ENCODE measurements at places on chromosomes 12 and 14.

GRCh38 chr12:2306012-2306411, 253.2 kb downstream of the CACNA1C start:
- no peak for DNase-seq

- DNase-seq: no peak
These were observed 355.1 kb upstream of the CCDC196 start for GRCh38 chr14:66131111-66131510.

- peak; percentile 38 for DNase-seq
These were observed 20.7 kb downstream of the ATXN2 start for GRCh38 chr12:111578276-111578970.

DNA sequence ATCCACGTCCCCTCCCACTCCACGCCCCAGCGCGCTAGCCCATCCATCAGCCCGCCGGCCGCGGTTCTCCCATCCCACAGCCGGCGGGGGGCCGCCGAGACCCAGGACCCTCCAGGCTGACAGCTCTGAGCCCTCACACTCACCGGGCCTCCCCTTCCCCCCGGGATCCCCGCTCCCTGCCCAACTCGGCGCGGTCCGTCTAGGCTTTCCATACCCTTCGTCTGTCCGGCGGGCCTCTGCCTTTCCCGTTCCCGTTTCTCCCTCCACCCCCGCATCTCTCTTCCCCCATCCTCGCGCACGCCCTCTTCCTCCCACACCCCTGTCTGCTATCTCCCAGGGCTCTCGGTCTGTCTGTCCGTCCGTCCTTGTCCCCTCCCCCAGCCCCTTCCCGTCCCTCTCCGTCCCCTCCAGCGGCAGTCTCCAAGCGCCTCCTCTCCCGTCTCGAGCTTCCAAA, 726 bp downstream of the ZFHX2 start:
- DNase-seq: peak; percentile 41

DNA sequence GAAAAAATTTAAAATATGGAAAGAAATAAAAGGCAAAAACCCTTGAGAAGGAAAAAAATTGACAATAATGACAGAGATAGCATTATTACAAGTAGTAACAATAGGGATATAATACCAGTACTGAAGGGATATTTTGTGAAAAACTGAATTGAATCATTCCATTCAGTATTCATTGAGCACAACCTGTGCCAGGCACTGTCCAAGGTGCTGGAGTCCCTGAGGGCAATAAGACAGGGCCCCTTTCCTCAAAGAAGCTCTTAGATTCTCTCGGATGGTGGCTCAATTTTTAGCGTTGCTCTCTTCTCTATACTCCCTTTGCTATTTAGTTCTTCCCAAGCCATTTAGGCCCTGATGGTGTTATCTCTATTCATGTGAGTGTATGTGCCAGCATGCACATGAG, 34.3 kb upstream of the GAS2L3 start:
- DNase-seq: peak; percentile 29

DNA sequence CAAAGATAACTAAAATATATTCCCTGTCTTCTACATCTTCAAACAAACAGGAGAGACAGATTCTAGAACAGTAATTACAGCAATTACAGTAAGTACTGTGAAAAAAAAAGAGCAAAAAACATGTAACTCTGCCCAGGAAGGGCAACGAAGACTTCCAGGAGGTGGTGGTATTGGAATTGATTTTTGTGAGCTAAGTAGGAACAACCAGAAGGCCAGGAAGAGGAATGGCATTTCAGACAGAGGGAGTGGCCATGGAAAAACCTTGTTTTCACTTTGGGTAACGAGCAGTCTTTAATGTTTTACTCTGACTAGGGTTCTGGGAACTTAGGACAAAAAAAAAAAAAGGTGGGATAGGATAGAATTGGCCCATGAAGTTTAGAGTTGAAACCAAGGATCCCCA, 196.3 kb upstream of the PLEKHG7 start:
- no peak for DNase-seq

GRCh38 chr12:57641699-57642442, 8.9 kb upstream of the B4GALNT1 start:
- DNase-seq: no peak

GRCh38 chr14:68856572-68856971, 63.7 kb upstream of the ZFP36L1 start:
- DNase-seq: no peak

DNA sequence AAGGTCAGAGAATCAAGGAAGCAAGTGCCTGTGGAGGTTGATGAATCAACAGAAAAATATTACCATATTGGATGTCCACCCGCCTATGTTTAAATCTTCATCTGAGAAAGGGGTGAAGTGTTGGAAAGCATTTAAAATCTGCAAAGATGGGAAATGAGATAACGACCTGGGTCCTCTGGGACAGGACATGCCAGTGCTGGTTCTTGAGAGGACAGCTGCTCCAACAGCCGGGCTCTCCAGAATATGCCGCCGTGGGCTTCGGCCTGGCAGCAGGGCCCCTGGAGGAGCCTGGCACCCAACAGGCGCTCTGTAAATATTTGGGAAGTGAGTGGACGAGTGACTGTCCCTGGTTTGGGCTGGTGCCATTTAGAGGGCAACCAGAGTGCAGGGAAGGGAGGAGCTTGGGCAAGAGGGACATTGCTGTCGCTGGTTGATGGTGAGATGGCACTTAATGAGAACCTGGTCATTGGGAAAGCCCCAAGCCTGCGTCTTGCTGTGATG, 129.9 kb downstream of the KCNA5 start:
- no peak for DNase-seq

DNA sequence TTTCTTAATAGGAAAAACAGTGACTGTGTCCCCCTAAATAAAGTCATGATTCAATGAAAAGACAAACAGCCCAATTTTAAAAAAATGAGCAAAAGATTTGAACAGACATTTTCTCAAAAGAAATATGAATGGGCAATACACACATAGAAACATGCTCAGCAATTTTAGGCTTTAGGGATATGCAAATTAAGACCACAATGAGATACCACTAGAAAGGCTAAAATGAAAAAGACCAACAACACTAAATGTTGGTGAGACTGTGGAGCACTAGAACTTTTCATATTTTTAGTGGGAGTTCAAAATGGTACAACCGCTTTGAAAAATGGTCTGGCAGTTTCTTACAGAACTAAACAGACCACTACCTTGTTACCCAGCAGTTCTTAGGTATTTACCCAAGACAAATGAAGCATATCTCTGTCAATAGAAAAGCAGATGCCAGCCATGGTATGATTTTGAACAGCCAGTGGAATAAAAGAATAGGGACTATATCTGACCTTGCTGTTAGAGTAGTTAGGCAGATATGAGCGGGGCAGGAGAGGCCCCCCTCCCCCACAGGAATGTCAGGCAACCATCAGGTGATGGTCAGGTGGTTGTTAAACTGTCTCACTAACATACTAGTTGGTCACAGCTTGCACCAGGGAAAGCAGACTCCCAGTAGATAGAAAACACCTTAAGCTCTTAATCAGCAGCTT, 108.8 kb downstream of the PRKCH start:
- DNase-seq: no peak

GRCh38 chr12:80802652-80803400, 86.1 kb downstream of the MYF5 start:
- no peak for DNase-seq

DNA sequence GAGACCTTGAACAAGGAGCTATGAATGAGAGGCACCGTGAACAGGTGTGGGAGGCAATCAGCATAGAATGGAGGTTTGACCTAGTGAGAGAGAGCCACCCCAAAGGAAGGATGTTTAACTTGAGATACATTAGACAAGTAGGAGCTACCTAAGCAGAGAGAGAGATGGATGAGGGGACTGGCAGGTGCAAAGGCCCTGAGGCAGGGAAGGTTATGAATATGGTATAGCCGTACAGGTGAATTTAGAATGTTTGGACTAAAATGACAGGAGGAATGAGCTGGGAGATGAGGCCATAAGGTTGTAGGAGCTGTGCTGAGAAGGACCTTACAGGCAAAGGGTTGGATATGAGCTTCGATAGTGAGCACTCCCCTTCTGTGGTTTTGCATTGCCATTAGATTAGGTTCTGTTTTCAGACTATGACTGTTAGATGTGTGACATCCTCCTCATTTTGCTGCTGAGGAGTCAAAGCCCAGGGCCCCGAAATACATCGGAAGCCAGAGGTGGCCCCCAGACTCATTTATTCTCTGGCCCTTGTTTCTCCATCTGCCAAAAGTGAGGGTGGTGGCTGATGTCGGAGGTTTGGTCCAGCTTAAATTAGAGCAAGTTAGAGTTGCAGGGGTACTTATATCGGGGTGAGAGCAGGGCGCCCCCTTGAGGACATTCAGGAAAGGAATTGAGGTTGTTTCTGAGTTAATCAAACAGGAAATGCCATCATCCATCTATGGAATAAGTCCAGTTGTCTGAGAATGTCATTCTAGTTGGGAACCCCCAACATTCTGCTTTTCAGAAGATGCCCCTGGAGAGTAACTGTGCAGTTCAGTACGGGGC, 29.4 kb downstream of the SLC24A4 start:
- peak; percentile 25 for DNase-seq

GRCh38 chr14:67357186-67357968, 2.2 kb downstream of the ATP6V1D start:
- no peak for DNase-seq

GRCh38 chr12:50402264-50403000, 1.7 kb downstream of the LARP4 start:
- no peak for DNase-seq

- peak; percentile 19 for DNase-seq
These were observed 688 bp upstream of the RASSF3 start for GRCh38 chr12:64609536-64610078.

DNA sequence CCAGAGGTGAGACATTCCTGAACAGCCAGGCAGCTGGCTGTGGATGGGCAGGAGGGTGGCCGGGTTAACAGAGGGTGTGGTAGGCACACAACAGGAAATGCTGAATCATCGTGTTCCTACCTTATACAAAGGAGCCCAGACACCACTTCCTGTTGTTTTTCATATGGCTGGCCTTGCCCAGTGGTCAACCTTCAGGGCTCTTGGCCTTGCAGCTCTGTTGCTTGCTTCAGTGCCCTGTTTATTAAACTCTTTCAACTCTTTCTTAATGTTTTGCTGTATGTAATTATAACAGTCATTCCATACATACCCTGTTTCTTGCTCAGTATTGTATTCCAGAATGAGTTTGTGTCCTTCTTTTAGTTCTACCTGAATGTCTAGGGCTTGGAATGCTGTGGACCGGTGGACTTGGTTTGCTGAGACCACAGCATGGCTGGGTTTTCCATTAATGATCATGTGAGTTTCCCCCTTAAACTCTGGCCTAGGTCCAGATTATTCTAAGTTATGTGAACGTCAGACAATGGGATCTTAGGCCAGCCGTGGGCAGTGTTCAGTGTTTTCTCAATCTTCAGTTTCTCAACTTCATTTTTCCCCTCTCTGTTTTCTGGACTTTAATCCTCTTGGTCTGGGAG, 11.9 kb downstream of the CFAP54 start:
- DNase-seq: peak; percentile 59

- no peak for DNase-seq
These were observed 101.8 kb downstream of the OSBPL8 start for GRCh38 chr12:76457818-76458217.

- DNase-seq: no peak
These were observed 153.1 kb downstream of the BCAT1 start for GRCh38 chr12:24795699-24796347.

DNA sequence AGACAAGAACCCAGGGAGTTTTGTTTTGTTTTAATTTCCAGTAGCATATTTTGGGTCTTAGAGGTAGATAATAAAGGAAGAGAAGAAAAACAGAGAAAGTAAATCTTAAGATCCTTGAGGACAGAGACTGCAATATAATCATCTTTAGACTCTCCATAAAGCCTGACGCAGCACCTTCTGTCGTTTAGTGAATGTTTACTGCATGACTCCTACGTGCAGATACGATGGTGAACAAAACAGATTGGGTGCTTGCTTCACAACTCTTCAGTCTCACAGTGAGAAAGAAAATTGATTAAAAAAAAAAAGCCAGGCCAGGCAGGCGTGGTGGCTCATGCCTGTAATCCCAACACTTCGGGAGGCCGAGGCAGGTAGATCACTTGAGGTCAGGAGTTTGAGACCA, 86.9 kb downstream of the STON2 start:
- no peak for DNase-seq

- DNase-seq: no peak
These were observed 71.0 kb downstream of the ESRRB start for GRCh38 chr14:76446921-76447320.

All from GM03348 (cell line).